ENCODE measurements at places on chromosomes 13 and 19.

- DNase-seq, result no peak
These were observed 750 bp upstream of the AMH start for GRCh38 chr19:2248136-2249009.

- no peak for DNase-seq
These were observed 19.5 kb downstream of the RASA3 start for GRCh38 chr13:114112826-114113322.

- no peak for DNase-seq
These were observed 2.9 kb downstream of the SOX1 start for GRCh38 chr13:112069845-112070251.

- peak; percentile 51 for DNase-seq
These were observed 32.2 kb downstream of the RCBTB2 start for GRCh38 chr13:48500652-48501197.

DNA sequence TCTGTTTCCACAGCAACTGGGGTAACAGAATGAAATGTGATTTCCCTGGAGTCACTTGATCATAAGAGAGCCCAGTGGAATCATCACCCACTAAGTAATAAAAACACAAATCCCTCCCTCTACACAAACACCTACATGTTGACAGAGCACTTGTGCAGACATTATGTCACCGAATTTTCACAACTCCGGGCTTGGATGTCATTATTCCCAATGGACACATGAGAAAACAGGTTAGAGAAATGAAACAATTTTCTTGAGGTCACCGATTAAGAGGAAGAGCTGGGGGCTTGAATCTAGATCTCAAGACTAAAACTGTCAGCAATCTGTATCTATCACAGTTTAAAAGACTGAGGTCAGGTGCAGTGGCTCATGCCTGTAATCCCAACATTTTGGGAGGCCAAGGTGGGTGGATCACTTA, 3.1 kb downstream of the XRCC1 start:
- DNase-seq, result peak; percentile 99

- peak; percentile 1 for DNase-seq
These were observed 79.2 kb downstream of the SLAIN1 start for GRCh38 chr13:77776704-77777103.

GRCh38 chr19:29547981-29548380, 22.2 kb downstream of the VSTM2B start:
- DNase-seq, result no peak

DNA sequence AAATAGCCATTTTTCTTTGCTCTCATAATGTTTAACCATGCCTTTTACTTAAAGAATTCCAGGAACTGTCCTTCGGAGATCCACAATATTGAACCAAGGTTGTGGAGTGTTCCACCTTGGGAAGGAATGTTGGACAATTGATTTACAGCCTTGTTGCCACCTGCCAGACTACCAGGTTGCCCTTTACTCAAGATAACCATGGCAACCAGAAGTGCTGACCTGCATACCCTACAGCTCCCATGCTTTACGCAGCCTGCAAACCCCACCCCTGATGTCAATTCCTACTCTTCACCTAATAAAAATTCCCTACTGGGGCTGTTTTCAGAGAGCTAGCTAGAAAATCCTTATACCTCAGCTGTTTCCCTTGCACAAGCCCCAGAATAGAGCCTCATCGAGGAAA, 151.0 kb upstream of the RXFP2 start:
- DNase-seq, result peak; percentile 56

DNA sequence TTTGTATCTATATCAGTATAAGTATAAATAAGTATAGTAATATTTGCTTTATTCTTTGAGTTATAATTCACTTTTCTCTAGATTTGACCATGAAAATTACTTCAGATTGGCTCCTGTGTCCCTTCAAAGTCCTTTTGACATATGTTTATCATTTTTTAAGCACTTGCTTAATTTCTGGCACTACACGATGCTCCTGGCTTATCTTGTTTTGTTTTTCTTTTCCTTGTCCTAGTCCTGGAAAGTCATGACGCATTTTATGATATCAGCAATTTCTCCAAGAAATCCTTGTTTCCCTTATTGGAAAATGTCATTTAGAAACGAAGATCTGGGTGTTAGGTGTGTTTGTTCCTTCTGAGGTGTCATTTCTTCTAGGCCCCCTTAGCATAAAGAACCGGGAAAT, 226.5 kb downstream of the POU4F1 start:
- DNase-seq, result no peak

- peak; percentile 91 for DNase-seq
These were observed 84.4 kb upstream of the SPATA13 start for GRCh38 chr13:24076109-24076508.

- DNase-seq, result no peak
These were observed 26.9 kb downstream of the MZT1 start for GRCh38 chr13:72700509-72700908.

Data from DMS53 (cell line).